ENCODE measurements at places on chromosomes 4 and X. TPM values are rescaled to one million over a fixed set of nuclear protein-coding genes. Genes with fewer than 3 reads are reported as not detected.

GRCh38 chr4:150140774-150141400 lies 62.6 kb downstream of the DCLK2 start:
- DNase-seq: no peak

DNA sequence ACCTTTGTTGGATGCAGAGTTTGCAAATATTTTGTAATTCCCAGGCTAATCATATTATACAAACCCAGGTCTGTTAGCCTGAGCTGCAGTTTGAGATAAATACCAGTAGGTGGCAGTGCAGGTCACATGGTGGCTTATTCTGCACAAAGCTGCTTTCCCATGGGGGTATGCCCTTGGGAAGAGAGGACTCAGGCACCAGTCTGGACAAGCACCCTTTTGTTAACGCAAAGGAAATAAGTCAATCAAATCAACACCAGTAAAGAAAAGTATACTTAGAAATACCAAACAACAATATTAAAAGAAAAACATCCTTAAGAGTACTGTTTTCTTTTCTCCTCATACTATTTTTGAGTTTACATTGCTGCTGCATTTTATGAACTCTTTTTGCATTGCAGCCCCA lies 389.0 kb upstream of the ZFP42 start:
- no peak for DNase-seq

GRCh38 chr4:112284662-112285411 lies 867 bp downstream of the TIFA start:
- DNase-seq: no peak

Gene SPANXN4
- total RNA-seq: not detected

GRCh38 chrX:22165732-22166457 lies 106.8 kb upstream of the CBLL2 start:
- no peak for DNase-seq

Gene CLIC2
- 64.0 TPM for total RNA-seq

DNA sequence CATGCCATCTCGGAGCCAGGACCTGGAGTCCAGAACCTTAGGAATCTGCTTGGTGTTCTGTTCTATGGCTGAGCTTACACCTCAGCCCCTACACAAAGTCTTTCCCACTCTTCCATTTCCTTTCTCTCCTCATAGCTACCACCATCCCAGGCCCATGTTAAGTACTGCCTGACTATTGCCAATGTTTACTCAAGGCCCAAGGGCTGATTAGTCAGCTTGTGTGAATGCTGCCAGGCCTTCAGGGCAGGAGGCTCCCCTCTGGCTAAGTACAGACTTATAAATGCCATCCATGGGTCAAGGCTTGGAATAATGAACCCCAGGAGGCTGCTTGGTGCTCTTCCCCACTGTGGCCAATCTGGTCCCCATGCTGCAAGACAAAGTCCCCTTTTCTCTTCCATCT lies 411.6 kb upstream of the MAGEB18 start:
- DNase-seq: no peak

DNA sequence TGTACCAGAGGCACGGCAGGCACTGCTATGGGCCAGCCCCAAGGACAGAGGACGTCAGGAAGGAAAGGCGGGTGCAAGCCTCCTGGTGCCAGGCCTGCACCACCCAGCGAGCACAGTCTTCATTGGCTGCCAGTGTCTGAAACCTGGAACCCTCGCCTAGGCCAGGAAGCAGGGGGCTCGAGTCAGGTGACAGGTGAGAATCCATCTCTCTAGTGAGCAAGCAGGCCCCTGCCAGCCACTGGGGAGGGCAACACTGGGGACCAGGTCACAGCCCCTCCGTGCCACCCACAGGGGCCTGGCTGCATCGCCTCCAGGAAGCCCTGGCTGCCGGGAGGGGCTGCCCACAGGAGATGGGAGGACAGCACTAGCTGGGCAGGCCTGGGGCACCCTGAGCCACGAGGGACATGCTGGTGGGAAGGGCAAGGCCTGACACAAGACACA lies 6.9 kb upstream of the HAUS3 start:
- no peak for DNase-seq

All from upper lobe of right lung (tissue), 1 donor.